ENCODE measurements at places on chromosomes 1 and 21.

GRCh38 chr1:76073481-76073880 is 1.1 kb upstream of the ST6GALNAC3 start:
- DNase-seq = no peak

DNA sequence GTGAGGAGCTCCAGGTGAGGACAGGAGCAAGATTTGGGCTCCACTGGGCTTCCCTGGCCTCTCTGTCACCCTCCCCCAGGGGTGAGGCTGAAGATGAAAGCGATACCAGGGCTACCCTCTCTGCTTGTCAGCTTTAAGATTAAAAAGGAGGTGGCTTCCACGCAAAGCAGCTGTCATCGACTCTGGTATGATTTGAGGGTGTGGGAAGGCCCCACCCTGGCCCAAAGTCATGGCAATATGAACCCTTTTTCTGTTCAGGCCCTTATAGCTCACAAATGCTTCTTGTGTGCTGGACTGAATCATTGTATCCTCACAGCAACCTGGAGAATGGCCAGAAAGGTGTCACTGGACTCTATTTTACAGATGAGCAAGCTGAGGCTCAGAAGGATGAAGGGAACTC is 41.6 kb downstream of the NUAK2 start:
- no peak for DNase-seq

- DNase-seq = no peak
These were observed 503.8 kb upstream of the PLXNA2 start for GRCh38 chr1:208747979-208748378.

GRCh38 chr1:89276690-89277089 is 4.0 kb upstream of the GBP5 start:
- no peak for DNase-seq

GRCh38 chr1:177171536-177172123 is 872 bp downstream of the BRINP2 start:
- DNase-seq = no peak

- DNase-seq = no peak
These were observed 37.1 kb downstream of the NEXN start for GRCh38 chr1:77925518-77925917.

GRCh38 chr1:147771226-147772125 is 11.1 kb upstream of the GJA5 start:
- peak; percentile 74 for DNase-seq

- no peak for DNase-seq
These were observed 87.1 kb upstream of the BCL10 start for GRCh38 chr1:85363521-85363920.

DNA sequence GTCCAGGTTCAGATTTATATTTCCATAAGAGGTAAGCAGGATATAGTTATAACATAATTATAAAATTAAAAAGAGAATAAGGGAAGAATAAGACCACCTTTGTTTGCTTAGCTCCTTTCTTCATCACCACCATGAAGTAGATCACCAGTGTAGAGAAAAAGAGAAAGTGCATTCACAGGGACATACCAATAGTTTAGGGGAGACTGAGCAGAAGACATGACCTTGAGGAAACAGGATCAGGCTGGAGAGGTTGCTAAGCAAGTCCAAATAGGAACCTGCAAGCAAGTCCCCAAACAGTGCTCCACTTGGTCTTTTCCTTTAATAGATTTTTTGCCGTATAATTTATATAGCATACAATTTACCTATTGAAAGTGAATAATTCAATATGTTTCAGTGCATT is 63.0 kb downstream of the KCNT2 start:
- no peak for DNase-seq

DNA sequence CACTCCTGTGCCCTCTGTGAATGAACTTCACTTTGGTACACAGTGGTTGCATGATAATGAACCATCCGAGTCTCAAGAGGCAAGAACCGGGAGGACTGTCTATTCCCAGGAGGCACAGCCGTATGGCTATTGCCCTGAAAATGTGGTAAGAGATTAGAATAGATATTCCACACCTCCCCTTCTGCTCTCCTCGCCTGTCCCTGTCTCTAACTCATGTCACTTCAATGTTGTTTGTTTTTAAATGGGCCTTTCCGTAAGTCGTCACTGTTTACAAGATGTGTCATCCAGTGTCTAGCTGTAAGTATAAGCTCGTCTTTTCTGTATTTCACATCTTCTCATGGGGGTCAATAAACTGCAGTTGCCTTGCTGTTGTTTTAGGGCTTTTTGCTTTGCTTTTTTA is 122.2 kb downstream of the PATJ start:
- no peak for DNase-seq

GRCh38 chr1:30420519-30421050 is 302.8 kb downstream of the MATN1 start:
- DNase-seq = no peak

- no peak for DNase-seq
These were observed 150.2 kb downstream of the ST6GALNAC3 start for GRCh38 chr1:76224752-76225151.

- DNase-seq = no peak
These were observed at the start of gene MRAP for GRCh38 chr21:32298658-32299081. TSS of gene MRAP (plus strand) at chr21:32298855. CDS start at chr21:32298972, 117 bp downstream.

DNA sequence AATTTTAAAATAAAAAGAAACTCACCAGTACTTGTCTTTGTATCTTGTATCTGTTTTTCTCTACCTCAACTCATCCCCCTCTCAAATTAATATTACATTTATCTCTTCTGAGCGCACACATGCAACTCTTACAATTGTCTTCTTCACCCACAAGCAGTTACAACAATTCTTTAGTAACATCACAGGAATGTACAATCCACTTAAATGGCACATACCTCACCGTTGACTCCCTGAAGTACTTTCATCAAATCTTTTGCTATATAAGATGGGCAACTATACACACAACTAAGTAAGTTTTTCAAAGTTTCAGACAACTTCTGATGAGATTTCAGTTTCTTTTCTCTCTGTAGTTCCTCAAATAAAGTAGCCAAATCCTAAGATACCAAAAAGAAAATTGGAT is 28.3 kb downstream of the HEATR1 start:
- DNase-seq = no peak

GRCh38 chr1:48691429-48692001 is 85.2 kb downstream of the BEND5 start:
- DNase-seq = no peak

GRCh38 chr1:198604975-198605374 is 33.9 kb upstream of the PTPRC start:
- no peak for DNase-seq

GRCh38 chr1:146035048-146035423 is 13.5 kb upstream of the HJV start:
- DNase-seq = peak; percentile 44

GRCh38 chr1:107689159-107689558 is 275.8 kb downstream of the VAV3 start:
- no peak for DNase-seq

GRCh38 chr1:145927916-145928643 is 796 bp upstream of the RBM8A start:
- DNase-seq = no peak

GRCh38 chr1:30106125-30106524 is 617.3 kb downstream of the MATN1 start:
- DNase-seq = peak; percentile 41

GRCh38 chr1:162390396-162391185 is 9.1 kb downstream of the C1orf226 start:
- no peak for DNase-seq

GRCh38 chr1:56437959-56438358 is 141.4 kb downstream of the PLPP3 start:
- no peak for DNase-seq

- no peak for DNase-seq
These were observed 63.7 kb downstream of the TOR3A start for GRCh38 chr1:179145521-179145920.

DNA sequence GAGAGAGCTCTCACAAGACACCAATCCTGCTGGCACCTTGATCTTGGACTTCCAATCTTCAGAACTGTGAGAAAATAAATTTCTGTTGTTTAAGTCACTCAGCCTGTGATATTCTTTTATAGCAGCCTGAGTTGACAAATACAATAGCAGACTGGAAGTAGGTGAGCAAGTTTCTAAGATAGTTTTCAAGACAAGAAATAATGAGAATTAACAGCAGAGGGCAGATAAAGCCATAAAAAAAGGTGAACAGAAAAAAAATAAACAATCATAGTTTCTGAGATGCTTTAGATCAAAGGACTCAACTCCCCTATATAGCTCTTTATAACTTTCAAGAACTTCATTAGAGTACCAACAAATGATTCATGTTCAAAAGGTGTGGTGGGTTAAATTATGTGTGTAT is 119.8 kb downstream of the PLPPR5 start:
- DNase-seq = no peak

- DNase-seq = peak; percentile 11
These were observed 28.3 kb upstream of the LY9 start for GRCh38 chr1:160767395-160768294.

DNA sequence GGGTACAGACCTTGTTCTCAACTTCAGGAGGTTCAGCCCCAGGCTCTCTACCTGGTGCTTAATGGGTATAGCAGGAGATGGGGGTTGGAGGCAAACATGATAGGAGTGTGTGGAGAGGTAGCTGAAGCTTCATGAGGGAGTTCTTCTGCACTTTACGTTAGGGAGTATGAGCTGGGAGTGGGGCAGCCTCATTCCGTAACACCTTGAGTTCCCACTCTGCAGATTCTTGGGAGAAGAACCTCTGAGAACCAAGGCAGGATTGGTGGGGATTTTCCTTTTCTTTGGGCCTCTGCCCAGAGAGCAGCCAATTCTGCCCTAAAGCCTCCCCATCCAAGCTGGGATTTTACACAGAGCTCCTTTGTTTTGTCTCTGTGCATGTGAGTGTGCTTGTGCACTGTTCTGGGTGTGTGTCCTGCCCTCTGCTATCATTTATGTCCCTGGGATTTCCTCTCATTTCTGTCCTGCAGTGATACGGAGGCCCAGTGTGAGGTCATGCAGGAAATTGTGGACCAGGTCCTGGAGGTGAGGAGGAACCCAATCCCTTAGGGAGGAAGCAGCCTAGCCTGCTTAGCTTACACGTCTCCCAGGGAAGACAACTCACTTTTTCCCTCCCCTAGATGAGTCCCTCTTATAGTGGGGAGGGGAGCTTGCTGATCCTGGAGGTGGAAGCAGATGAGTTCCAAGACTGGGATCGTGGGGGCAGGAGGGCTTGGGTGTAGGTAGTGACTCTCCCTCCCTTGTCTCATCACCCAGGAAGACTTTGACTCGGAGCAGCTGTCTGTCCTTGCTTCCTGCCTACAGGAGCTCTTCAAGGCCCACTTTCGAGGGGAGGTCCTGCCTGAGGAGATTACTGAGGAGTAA is 11.6 kb upstream of the SLC27A3 start:
- DNase-seq = no peak

DNA sequence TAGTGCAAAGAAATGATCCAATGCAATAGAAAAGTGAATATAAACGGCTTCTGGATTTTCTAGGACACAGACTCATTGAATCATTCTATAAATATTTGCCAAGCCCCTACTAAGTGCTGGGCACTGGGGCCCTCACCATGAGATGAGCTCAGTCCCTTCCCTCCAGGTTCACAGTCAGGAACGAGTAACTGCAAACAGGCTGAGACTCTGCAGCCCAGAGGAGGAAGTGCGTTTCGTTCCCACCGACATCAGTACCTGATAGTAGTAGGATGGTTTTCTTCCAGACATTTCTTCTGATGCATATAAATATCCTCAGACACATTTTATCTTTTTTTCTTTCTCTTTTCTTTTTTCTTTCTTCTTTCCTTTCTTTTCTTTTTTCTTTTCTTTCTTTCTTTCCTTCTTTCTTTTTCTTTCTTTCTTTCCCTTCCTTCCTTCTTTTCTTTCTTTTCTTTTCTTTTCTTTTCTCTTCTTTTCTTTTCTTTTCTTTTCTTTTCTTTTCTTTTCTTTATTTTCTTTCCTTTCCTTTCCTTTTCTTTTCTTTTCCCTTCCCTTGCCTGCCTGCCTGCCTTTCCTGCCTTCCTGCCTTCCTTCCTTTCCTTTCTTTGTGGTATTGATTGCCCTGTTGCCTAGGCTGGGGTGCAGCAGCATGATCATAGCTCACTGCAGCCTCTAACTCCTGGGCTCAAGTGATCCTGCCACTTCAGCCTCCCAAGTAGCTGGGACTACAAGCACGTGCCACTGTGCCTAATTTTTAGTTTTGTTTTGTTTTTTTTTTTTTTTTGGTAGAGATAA is 135.4 kb downstream of the DISC1 start:
- no peak for DNase-seq

DNA sequence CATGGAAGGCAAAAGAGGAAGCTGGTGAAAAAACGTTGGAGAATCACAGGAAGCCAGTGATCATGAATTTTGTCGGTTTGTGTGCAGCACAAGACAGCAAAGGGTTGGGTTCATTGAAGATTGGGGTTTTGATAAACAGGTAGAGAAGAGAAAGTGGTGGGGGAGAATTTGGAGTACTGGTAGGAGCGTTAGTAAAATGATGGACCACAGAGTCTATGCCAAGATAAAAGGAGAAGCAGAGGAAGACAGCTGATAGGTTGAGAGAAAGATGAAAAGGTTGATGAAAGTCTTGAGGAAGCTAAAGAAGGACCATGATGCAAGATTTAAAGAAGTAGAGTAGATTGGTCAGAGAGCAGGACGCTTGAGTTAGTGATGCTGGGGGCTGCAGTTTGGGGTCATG is 156.8 kb upstream of the POU3F1 start:
- no peak for DNase-seq

- DNase-seq = no peak
These were observed 38.0 kb downstream of the NUAK2 start for GRCh38 chr1:205283270-205284147.

DNA sequence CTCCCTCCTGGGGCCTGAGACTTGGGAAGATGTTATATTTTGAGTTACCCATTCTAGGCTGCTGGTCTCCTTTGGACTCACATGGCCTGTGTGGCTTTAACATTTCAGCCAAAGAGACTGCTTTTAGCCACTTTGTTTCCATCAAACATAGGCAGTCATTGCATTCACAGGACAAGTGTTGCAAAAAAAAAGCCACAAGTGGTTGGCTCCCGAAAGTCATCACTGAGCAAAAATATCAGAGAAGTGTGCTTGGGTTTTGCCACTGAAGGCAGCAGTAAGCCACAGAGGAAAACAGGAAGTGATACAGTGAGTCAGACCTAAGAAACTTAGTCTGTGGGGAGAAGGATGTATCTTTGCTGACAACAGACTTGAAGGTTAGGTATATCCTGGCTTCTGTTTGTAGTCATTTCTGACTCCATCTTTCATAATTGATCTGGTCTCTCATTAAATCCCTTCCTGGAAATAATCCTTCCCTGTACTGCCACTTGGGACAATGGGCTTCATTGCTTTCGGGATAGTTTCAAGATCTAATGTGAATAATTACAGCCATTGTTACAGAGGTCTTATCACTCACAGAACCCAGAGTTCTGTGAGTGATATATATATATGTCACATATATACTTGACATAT is 80.9 kb downstream of the COLGALT2 start:
- DNase-seq = peak; percentile 93

- DNase-seq = no peak
These were observed 774.7 kb upstream of the ADGRL4 start for GRCh38 chr1:79781261-79781660.
